Stimulated activated CD4-positive, alpha-beta T cell treated with anti-CD3 and anti-CD28 coated beads, Interleukin-4, amount 100 ng/mL, for 24 hours (primary cell): ENCODE measurements at places on chromosomes 6 and 20.
A peak's percentile ranks its signal among the peaks of the same experiment; 100 is the strongest.

DNA sequence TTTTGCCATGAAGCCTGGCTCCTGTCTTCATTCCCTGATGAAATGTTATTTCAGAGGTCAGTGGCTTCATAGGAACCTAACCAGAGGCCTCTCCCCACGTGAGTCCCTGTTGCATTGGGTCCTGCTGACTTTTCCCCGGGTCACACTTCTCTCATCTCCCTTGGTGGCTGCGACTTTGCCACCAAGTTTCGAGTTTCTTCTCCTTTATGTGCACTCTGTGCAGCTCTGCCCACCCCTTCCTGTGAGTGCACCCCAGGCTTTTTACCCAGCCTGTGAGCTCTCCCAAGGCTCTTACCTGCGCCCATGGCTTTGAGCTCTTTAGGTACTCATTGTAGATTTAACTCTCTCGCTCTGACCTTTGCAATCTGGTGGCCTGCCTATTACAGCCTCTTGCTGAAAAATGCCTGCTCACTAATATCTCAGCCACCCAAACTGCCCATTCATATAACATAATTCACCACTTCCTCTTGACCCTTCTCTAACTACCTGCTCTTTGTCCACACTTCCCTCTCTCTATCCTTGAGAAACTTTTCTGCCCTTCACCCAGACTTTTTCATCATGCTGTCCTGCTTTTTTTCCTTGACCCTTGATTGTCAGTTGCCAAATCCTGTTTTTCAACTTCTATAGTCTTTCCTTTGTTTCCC, 105.9 kb downstream of the SASH1 start:
- no peak for DNase-seq

GRCh38 chr20:60993433-60994044, 258.5 kb upstream of the CDH4 start:
- no peak for DNase-seq

GRCh38 chr6:30102414-30102969, 10.4 kb downstream of the TRIM31 start:
- peak; percentile 4 for DNase-seq

- DNase-seq = no peak
These were observed 92.8 kb upstream of the FOXC1 start for GRCh38 chr6:1516742-1517520.

GRCh38 chr6:12653486-12653885, 63.1 kb upstream of the PHACTR1 start:
- DNase-seq = no peak

DNA sequence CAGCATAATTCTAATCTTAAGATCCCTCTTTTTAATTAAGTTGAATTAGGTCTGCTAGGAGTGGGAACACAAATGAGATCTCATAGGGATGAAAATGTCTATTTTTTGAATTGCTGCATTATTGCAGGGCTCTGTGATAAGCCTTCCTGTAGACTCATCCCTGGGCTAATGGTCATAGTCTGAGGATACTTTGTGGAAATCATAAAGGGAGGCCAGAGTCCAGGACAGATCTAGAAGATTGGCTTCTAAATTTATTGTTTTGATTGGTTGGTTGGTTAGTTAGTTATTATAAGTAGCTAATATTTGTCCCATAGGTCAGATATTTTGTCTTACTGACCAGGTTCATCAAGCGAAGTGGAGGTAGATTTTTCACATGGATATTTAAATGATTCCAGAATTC, 142.3 kb downstream of the AKAP7 start:
- no peak for DNase-seq

- DNase-seq = no peak
These were observed 169.8 kb downstream of the KLHL32 start for GRCh38 chr6:97094376-97094775.

GRCh38 chr6:27558028-27558724, 85.3 kb upstream of the ZNF184 start:
- DNase-seq = no peak

- DNase-seq = no peak
These were observed 37.8 kb downstream of the ZNF451 start for GRCh38 chr6:57127763-57128162.

DNA sequence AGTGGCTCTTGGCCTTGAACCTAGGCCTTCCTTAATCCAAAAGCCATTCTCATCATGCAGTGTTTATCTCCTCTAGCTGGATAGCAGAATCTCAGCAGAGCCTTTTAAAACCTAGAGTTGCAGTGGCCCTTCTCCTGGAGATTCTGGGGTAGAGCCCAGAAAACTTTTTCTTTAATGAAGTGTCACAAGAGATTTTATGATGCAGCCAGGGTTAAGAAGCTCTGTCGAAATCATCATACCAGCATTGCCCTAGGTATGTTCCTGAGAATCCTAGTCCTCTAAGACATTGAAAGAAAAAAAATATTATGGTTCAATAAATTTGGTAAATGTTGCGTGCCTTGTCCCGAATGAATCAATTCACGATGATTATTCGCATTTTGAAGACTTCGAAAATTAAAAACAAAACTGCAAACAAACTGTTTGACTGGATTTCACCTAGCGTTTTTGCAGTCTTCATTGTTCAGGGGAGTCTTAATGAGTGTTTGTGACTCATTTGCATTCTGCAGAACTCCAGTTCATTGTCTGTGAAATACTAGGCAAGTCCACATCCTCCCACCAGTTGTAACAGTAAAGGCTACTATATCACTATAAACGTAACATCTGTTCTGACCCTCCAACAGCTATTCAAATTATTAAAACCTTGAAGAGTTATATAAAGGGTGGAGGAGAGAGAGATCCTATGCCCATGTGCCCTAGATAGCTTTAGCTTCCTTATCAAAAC, 198.6 kb downstream of the UST start:
- DNase-seq = no peak

DNA sequence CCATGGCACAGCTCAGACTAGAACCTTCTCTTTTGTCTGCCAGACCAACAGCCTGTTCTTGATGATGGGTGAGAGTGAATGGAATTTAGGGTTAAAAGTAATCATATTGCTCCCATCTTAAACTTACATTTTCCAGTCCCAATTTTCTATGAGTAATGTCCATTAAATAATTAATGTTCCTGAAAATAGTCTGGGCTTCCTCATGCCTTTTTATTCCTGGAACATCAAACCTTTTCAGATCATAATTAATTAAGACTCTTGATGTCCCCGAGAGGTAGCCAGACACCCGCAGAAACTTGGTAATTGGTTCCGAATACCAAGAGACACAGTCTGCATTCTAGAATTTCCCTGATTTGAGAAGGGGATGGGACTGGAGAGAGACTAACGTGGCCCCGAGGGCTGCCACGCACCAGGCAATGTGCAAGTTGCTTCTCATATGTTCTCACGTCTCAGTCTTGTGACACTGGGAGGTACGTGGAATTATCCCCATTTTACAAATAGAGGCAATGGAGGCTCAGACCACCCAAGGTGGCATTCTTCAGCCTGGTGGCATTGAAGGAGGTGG, 78.6 kb upstream of the TOX2 start:
- DNase-seq = no peak

DNA sequence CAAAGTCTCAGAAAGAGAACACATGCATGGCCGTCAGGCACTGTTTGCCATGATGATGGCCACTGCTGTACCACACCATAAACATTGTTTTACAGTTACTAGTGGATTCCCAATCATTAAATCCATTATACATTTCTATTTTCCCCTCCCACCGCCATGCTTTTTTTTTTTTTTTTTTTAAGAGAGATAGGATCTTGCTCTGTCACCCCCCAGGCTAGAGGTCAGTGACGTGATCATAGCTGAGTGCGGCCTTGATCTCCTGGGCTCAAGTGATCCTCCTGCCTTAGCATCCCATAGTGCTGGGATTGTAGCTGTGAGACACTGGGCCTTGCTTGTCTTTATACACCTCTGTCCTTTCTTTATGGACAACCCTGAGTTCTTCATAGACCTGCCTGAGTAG, 4.3 kb upstream of the BTN3A3 start:
- no peak for DNase-seq

DNA sequence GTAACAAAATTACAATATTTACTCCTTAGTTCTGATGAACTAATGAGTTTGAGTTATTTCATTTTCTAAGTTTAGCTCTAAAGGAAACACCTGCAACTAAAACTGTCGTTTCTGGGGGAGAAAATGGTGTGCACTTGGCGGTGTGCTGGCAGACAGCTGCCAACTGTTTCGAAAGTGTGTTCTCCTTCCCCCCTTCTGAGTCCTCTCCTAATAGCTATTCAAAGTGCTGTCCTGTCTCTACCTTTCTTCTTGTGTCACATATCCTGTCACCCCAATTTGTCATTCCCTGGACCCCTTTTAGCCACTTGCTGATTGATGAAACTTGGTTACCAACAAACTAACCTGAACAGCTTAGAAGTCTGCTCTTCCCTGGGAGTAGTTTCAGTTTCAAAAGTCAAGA, 4.9 kb upstream of the UBE2J1 start:
- no peak for DNase-seq

DNA sequence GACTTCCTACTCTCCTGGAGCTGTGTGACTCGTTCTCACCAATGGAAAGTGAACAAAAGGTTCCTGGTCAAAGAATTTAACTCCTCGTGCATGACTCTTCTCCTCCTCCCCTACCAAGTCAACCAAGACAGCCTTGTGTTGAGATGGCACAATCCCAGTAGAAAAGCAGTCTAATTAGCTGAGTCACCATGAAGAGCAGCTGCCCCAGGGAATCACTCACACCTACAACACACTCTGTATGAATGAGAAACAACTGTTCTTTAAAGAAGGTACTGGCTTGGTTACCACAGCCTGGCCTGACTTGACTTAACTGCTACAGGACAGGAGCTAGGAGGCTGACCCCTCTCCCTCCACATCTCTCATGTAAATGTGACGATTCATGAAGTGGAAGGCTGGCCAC, 2.9 kb upstream of the HLA-DOB start:
- no peak for DNase-seq

GRCh38 chr6:27720607-27721580, 191.3 kb downstream of the OR2B2 start:
- DNase-seq = peak; percentile 15

DNA sequence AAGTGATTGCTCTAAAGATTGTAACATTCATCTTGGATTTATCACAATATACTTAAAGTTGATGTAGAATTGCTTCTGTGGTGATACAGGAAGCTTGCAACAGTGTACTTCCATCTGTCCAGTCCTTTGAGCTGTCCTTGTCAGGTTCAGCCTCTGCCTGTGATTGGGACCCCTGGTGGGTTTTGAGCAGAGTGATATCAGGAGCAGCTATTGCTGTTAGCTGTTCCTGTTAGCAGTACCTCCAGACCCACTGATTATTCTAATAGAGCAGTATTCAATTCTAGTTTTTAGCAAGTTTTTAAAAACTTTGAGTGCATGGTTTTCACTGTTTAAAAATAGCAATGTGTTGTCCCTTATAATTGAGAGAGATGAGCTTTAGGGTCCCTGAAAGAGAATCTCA, 48.8 kb downstream of the TULP4 start:
- DNase-seq = no peak

DNA sequence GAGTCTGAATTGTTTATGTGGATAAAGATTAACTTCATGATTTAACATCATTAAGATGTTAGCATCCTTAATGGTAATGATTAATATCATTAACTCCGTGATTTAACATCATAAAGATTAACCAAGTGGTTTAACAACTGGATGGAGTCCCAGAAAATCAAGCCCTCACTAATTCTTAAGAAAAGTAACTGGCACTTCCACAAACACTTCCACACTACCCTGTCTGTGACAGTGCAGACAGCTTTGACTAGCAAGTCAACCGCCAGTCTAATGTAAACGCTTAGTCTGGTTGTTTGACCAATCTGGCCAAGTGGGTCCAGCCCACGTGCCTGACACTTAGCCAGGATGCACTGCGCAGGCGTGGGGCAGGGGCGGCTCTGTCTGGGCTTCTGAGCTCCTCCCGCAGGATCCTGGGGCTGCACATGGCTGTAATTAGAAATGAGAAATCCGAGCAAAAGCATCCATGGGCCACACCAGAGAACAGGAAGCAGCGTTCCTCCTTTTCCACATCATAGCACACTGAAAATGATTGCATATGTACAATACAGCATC, 424.2 kb downstream of the FOXA2 start:
- no peak for DNase-seq

- DNase-seq = no peak
These were observed 94.2 kb downstream of the UTRN start for GRCh38 chr6:144379356-144379755.

DNA sequence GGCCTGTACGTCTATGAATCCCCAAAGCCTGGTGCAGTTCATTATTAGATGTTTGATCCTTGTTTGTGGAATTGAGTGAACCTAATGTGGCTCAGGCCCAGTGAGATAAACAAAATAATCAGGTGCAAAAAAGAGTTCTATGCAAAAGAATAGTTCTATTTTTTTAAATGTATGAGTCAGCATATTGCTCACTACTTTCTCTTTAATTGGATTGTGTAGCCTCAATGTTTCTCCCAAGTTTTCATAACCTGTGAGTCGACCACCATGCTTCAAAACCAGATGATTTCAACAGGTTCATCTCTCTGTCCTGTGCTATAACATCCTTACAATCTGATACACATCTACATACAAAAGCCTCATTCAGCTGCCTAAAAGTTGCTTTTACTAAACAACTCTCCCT, 116.5 kb upstream of the HDAC2 start:
- no peak for DNase-seq

GRCh38 chr6:99110029-99110428, 162.3 kb upstream of the FBXL4 start:
- no peak for DNase-seq

DNA sequence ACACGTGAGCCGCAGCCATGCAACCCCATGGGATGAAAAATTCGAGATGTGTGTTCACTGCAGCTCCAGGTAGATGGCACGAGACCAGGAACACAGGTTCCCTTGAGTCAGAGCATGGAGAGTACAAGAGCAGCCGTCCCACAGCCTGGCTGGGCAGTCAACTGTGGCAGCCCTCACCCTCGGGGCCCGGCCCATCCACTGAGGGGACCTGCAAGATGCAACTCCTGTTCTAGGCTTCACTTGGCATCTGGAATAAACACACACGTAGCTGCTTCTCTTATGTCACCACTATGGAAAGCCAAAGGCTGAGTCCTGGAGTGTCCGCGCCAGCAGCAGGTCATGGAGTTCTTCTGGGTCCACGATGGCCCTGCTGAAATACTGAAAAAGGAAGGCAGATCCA, 77.0 kb downstream of the WDR27 start:
- no peak for DNase-seq

DNA sequence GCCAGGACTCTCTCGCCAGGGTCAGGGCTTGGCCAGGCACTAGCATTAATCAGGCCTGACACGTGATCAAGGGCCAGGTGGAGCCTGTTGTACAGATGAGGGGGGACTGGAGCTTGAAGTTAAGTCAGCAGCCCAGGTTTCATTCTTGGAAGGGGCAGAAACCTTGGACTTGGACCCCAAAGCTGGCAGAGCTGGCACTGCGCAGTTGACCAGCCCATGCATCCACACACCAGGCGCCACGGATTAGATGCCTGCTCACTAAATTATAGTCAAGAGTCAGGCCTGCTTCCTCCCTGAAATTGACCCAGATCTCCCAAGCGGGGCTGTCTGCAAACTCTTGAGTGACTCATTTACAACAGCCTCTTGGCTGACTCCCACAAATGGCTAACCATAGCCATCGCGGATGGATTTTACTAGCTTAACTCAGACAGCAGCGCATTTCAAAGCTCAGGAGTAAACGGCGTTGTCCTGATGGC, 4.1 kb upstream of the TAF4 start:
- DNase-seq = no peak

- DNase-seq = no peak
These were observed 8.8 kb downstream of the L3MBTL1 start for GRCh38 chr20:43516251-43516824.
